Neuronal stem cell (in vitro differentiated cells): ENCODE measurements at places on chromosomes 5 and 9.

GRCh38 chr9:107246259-107247254, 36.5 kb upstream of the RAD23B start:
- H3K4me3 ChIP-seq: no peak overlapping the region
- H3K27ac ChIP-seq: no peak overlapping the region
- peaks cover 6% of the 10 kb centered on the region for H3K4me1 ChIP-seq
- H3K27me3 ChIP-seq: no peaks in the 10 kb centered on the region
- no peaks in the 10 kb centered on the region for H3K36me3 ChIP-seq

GRCh38 chr5:71695595-71695994, 23.5 kb upstream of the CARTPT start:
- H3K4me1 ChIP-seq: peaks cover 21% of the 10 kb centered on the region
- no peak for DNase-seq
- no peak overlapping the region for H3K4me3 ChIP-seq
- H3K27ac ChIP-seq: no peak overlapping the region
- H3K27me3 ChIP-seq: no peaks in the 10 kb centered on the region

DNA sequence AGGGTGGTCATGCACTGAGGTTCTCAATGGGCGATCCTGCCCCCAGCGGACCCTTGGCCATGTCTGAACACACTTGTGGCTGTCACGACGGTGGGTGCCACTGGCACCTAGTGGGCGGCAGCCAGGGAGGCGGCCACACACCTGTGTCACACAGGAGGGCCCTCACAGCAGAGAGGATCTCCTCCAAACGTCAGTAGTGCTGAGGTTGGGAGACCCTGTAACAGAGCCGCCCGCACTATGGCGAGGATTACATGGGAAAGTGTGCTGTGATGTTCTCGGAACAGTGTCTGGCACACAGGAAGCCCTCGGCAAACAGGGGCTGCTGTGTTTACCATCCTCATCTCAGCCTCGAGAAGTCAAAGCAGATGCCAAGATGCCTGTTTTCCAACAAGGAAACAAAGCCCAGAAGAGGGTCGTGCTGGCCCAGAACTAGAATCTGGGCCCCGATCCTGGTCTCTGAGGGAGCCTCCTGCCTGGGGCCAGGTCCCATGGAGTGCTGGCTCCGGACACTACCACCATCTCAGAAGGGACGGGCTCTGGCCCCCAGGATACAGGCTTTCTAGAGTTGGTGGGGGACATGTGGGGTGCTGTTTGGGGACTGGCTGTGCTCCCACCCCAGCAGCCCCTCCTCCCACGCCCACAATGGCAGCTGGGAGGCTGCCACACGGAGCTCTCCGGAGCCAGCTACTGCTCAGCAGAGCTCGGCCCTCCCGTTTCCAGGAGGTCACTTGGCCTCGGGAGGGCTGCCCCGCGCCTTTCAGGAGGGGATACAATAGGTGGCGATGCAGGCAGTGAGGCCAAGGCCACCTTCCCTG, 48.2 kb downstream of the DBH start:
- no peak overlapping the region for H3K4me3 ChIP-seq
- H3K27me3 ChIP-seq: no peaks in the 10 kb centered on the region
- H3K36me3 ChIP-seq: no peaks in the 10 kb centered on the region
- H3K4me1 ChIP-seq: peaks cover 11% of the 10 kb centered on the region
- DNase-seq: no peak

DNA sequence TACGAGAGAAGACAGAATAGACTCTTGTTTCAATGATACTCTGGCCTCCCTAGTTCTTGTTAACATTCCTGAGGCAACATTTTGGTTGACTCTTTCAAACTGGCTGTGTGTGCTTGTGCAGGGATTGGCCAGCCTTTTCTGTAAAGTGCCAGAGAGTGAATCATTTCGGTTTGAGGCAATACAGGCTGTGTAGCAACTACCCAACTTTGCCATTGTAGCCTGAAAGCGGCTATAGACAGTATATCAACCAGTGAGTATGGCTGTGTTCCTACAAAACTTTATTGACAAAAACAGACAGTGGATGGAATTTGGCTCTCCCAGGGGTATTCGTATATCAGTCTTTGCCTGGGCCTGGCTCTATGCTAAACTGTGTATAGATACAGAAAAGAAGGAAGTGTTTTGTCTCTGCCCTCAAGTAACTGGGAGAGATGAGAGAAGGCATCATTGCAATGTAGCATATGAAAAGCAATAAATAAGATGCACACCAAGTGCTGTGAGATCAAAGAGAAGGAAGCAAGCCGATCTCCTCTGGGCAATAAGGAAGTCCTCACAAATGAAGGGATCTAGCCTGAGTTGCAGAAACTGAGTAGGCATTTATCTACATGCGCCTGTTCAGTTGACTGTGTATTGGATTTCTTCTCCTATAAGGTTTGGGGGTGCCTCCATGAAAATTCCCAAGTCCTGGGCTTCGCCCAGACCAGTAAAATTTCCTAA, 568.0 kb upstream of the KLF4 start:
- H3K27me3 ChIP-seq: no peaks in the 10 kb centered on the region
- DNase-seq: no peak
- H3K36me3 ChIP-seq: no peaks in the 10 kb centered on the region
- no peaks in the 10 kb centered on the region for H3K4me1 ChIP-seq
- H3K4me3 ChIP-seq: no peak overlapping the region
- peak overlapping the region; percentile 25 for H3K27ac ChIP-seq

- H3K4me1 ChIP-seq: peaks cover 3% of the 10 kb centered on the region
- no peak for DNase-seq
- no peaks in the 10 kb centered on the region for H3K36me3 ChIP-seq
- no peak overlapping the region for H3K4me3 ChIP-seq
These were observed 51.9 kb downstream of the MAPKAP1 start for GRCh38 chr9:125655066-125655633.

GRCh38 chr5:82749461-82749820, 327.8 kb downstream of the TMEM167A start:
- no peak overlapping the region for H3K4me3 ChIP-seq
- no peak for DNase-seq
- H3K4me1 ChIP-seq: no peaks in the 10 kb centered on the region
- no peaks in the 10 kb centered on the region for H3K36me3 ChIP-seq
- H3K27me3 ChIP-seq: no peaks in the 10 kb centered on the region

DNA sequence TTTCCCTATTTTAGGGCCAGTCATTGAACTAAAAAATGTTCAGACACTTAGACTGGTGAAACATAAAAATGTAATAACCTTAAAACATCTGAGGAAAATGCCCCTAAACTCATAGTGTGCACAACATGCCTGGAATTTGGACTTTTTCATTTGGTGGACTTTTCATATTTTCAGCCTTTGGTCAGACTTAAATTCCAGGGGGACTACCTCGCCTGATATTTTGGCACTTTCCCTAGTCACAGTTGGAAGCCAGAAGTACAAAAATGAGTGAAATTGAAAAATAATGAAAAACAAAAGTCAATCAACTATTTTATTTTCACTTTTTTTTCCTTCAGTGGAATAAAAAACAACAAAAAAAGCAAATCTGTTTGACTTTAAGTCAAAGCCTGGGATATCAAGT, 256.2 kb downstream of the ACTL7B start:
- no peaks in the 10 kb centered on the region for H3K27me3 ChIP-seq
- no peak overlapping the region for H3K4me3 ChIP-seq
- no peak for DNase-seq

DNA sequence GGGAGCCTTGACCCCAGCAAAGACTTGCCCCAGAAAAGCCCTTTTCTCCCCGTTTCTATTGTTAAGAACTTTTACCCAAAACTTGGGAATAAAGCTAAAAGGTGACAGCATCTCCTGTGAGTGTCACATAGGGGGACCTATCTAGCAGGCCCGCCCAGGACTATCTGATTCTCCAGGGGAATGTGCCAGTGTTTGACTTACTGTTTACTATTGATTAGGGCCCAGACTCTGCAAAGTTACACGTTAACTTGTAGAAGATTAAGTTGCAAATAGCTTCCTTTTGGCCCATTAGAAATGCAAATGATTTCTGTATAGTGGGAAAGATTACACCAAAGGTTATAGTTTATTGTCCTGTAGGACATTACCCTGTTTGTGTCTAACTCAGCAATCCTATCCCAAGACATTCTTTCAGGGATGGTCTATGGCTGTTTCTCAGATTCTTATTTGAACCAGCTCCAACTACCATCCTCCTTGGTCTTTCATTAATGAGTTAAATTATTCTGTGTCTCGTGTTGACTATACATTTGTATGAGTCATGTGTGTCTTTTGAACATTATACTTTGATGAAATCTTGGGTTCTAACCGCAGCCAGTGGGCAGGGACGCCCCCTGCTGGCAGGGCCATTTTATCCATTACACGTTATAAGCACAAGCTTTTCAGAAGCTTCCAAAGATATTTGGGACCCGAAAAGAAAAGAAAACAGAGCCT, 60.7 kb downstream of the HRH2 start:
- no peaks in the 10 kb centered on the region for H3K4me1 ChIP-seq
- H3K27ac ChIP-seq: no peak overlapping the region

DNA sequence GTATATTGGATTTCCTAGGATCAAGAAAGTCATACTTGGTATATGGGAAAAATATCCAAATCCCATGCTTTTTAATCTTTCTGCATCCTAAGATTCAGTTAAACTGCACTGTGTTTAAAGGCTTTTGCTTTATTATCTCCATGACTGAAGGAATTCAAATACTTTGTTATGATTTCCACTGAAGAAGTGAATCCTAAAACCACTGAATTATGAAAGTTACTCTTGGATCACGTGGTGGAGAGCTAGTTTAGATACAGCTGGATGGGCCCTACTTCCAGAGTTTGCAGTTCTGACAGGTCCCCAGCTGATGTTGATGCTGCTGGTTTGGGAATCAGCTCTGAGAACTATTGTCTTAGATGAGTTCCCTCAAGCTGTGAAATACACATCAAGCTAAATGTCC, 5.0 kb downstream of the DAB2 start:
- H3K36me3 ChIP-seq: no peaks in the 10 kb centered on the region
- no peak overlapping the region for H3K4me3 ChIP-seq
- no peak for DNase-seq
- peaks cover 5% of the 10 kb centered on the region for H3K4me1 ChIP-seq
- no peak overlapping the region for H3K27ac ChIP-seq

DNA sequence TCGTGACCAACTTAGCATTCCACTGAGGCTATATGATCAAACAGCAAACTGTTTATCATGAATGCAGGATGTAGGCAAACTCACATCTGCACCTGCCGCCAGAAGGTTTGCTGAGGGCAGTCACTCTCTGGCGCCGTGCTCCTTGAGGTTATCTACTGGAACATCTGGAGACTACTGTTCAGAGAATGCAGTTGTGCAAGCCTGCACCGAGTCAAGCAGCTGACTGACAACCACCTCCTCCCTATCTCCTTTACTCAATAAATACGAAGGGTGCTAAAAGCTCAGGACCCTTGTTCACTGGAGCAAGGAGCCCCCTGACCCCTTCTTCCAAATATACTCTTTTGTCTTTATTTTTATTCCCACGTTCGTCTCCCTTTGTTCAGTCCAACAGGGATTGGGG, 27.1 kb downstream of the CCDC125 start:
- H3K4me3 ChIP-seq: no peak overlapping the region
- H3K27ac ChIP-seq: no peak overlapping the region
- H3K4me1 ChIP-seq: no peaks in the 10 kb centered on the region
- no peaks in the 10 kb centered on the region for H3K27me3 ChIP-seq
- no peak for DNase-seq
- H3K36me3 ChIP-seq: no peaks in the 10 kb centered on the region

DNA sequence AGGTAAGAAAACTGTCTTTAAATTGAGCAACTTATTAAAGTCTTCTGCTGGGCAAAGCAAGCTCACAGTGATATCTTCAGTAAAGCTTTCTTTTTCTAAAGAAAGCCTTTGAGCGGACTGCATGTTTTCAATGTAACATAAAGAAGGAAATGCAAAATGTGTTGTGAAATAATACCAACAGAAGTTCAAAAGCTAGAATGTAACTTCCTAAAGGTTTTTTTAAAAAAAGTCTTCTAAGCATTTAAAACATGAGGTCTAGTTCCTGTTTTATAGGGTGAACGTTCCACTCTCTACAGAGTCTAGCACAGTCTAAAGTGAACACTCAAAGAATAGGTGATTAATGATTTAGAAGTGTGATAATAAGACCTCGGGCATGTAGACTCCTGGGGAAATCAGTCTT, 62.9 kb downstream of the DENND1A start:
- no peak overlapping the region for H3K4me3 ChIP-seq
- H3K36me3 ChIP-seq: no peaks in the 10 kb centered on the region
- no peak overlapping the region for H3K27ac ChIP-seq
- H3K27me3 ChIP-seq: no peaks in the 10 kb centered on the region
- peaks cover 15% of the 10 kb centered on the region for H3K4me1 ChIP-seq

- no peaks in the 10 kb centered on the region for H3K27me3 ChIP-seq
- no peak for DNase-seq
- H3K4me3 ChIP-seq: no peak overlapping the region
- H3K27ac ChIP-seq: no peak overlapping the region
- no peaks in the 10 kb centered on the region for H3K36me3 ChIP-seq
- H3K4me1 ChIP-seq: peaks cover 9% of the 10 kb centered on the region
These were observed 79.3 kb upstream of the MAP3K1 start for GRCh38 chr5:56735849-56736641.

DNA sequence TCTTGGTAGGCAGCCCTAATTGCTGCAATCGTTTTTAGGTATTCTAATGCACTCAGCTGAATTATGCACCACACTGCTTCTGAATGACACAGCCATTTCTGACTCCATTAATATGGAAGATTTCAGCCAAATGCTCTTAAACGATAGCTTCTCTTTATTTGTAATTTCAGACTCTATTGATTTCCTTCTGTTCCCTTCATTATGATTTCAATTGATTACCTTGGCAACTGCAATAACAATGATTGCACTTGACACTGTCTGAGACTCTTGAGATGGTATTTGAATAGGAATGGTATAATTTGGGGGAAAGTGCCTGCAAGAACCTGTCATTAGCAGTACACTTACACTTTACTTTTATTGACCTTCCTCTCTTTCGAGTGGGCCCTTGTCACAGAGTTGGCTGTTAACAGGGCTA, 296.1 kb upstream of the DMAC1 start:
- H3K27me3 ChIP-seq: no peaks in the 10 kb centered on the region
- H3K4me1 ChIP-seq: peaks cover 8% of the 10 kb centered on the region
- no peaks in the 10 kb centered on the region for H3K36me3 ChIP-seq
- no peak for DNase-seq
- no peak overlapping the region for H3K4me3 ChIP-seq

DNA sequence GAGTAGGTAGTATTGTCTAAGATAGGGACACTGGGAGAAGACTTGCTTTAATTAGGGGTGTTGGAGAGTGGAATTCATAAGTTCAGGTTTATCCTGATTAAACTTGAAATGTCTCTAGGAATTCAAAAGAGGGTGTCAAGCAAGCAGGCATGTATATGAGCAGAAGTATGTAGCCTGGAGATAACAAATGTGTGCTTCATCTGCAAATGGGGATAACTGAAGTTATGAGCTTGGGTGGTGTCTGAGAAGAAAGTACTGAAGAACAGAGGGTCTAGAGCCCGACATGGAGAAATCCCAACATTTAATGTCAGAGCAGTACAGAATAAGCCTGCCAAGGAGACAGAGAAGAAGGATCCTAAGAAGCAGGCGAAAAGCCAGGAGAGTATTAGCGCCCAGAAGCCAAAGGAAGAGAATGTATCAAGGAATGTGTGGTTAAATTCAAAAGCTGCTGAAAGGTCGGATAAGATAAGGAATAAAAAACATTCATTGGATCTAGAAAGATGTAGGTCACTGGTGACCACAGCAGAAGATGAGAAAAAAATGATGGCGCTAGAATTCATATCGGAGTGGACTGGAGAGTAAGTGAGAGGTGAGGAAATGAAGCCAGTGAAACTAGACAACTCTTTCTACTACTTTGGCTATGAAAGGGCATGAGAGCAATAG, 401.5 kb upstream of the PIK3R1 start:
- H3K27me3 ChIP-seq: no peaks in the 10 kb centered on the region
- H3K4me1 ChIP-seq: peaks cover 1% of the 10 kb centered on the region
- H3K4me3 ChIP-seq: no peak overlapping the region
- no peak overlapping the region for H3K27ac ChIP-seq
- H3K36me3 ChIP-seq: no peaks in the 10 kb centered on the region

GRCh38 chr5:68021916-68022315, 193.6 kb upstream of the PIK3R1 start:
- no peaks in the 10 kb centered on the region for H3K27me3 ChIP-seq
- no peak overlapping the region for H3K27ac ChIP-seq
- DNase-seq: no peak
- H3K4me1 ChIP-seq: peaks cover 2% of the 10 kb centered on the region
- no peak overlapping the region for H3K4me3 ChIP-seq
